ENCODE measurements at places on chromosomes 2 and 18.

- no peak for DNase-seq
Measured at GRCh38 chr2:59733970-59734369, 819.5 kb downstream of the BCL11A start.

DNA sequence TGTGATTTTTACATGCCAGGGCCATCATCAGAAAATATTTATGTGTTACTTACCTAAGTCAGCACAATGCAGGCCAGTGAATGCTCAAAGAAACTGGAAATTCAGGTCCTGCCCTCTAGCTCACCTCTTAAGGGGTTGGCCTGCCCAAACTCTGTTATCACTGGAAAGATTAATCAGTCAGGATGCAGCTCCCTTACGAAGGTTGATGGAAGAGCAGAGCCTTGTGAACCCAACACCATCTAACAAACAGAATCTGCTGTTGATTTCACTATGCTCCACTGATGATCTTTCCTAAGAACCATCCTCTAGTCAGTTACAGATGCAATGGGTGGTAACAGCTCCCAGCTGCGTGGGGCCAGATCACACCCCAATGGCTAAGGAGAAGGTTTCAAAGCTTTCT is 38.2 kb downstream of the SOX11 start:
- DNase-seq = no peak

DNA sequence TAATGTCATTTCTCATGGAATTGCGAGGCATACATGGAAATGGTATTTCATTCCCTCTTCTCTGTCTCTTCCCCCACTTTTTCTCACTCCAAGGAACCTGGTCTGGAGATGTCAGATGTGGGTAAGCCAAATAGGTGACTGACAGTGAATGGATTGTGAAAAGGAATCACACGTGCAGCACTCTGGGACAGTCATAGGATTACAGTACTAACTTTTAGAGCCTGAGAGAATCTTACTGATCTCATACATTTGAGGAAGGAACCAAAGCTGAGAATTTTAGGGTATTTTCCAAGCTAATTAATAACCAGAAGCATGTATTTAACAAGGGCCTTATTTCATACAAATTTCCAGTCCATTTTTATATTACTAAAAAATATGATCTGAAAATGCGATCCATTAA is 58.1 kb upstream of the ERBB4 start:
- DNase-seq = no peak

DNA sequence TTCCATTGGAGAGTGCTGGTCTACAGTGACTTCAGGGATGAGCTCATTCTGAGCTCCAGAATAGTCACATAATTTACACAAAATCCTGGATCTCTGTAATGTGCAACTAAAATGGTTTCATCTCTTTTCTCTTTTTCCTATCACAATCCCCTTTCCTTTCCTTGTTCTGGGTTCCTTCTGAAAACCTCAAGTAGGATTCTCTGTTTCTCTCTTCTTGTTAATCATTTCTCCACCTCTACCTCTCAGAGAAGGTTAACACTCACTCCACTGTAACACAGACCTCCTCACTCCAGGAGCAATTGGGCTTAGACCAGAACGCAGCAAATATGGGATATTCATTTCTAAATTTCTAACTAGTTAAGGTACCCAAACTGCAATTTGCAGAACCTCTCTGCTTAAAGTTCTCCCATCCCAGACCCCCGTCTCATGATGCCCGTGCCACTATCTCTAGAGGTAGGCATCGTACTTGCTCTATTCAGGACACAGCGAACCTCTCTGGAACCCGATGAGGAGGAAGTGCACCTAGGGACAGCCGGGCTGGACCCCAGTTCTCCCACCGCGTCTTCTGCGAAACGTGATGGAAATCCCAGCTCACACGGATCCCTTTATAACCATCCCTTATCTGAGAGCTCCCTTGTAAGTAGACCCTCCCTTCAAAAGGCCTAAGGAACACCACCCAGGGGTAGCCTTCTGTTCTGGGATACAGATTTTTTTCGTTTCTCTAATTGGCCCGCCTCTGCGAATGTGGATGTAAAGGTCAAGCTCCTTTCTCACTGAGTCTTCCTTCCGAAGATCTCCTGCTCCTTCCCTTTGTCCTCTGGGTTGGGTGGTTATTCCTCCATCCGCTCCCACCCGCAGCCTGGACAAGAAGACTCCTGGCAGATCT is 1.3 kb downstream of the FOXI3 start:
- no peak for DNase-seq

DNA sequence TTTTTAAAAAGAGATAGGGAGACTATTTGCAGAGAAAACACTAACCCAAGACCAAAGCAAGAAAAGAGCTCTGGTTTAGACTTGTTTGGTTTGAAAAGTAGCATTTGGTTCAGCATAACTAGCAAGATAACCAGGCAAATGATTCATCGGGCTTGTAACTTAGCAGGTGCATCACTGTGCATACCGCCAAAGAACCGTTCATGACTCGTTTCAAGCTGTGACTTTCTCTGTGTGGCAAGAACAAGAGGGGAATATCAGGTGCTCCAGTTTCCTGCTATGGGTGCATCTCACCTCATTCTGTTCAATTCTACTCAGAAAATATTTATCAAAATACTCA is 244.9 kb downstream of the ETAA1 start:
- no peak for DNase-seq

DNA sequence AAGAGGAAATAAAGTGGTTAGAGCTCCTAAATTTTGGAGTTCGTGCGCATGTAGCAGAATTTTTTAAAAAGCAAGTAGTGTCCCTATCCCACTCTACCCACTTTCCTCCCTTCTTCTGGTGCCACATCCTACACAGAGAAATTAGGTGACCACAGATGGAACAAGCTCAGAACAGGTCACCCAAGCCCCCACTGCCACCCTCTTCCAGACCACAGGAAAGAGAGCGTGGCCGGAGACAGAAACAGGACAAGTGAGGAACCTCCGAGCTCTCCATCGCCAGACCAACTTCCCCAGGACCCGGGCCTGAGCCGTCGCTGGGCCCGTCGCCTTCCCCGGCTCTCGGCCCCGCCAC is 433 bp downstream of the NPC1 start:
- DNase-seq = no peak

GRCh38 chr2:27752551-27753237 is 18.8 kb upstream of the MRPL33 start:
- no peak for DNase-seq

GRCh38 chr18:49850636-49851035 is 37.3 kb upstream of the ACAA2 start:
- DNase-seq = no peak

- no peak for DNase-seq
Measured at GRCh38 chr2:189254268-189254883, 74.8 kb upstream of the COL5A2 start.

DNA sequence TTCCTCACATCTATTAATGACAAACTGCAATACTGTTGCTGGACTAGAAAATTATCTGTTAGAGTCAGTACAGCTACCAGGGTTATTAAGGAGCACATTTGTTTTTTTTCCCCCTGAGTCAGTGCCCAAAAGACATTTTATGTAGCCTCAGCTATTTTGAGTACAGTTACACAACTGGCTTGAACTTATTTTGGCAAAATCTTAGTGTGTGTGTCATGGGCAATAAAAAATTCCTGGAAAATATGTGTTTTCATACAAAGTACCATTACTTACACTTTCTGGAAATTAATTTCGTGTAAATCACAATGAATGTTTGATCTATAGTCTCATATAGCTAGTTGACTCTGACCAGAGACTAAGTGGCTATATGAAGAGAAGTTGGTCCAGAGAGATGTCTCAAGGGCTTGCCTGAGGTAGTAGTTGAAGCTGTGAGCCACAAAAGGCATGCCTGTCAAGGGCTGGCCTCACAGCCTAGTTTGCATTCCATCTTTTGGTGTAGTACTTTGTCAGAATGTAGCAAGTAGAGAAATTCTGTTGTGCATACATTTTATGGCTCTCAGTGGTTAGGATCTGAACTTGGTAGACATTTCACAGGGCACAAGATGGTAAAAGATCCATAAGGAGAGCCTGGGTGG is 283.4 kb downstream of the MTX2 start:
- DNase-seq = no peak

DNA sequence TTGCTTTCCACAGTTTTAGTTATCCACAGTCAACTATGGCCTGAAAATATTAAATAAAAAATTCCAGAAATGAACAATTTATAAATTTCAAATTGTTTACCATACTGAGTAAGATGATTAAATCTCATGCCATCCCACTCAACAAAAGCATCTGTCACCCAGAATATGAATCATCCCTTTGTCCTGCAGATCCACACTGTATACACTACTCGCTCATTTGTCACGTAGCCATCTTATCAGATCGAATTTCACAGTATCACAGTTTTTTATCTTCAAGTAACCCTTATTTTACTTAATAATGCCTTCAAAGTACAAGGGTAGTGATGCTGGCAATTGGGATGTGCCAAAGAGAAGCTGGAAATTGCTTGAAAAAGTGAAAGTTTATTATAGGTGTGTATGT is 291.8 kb upstream of the LRATD1 start:
- no peak for DNase-seq

DNA sequence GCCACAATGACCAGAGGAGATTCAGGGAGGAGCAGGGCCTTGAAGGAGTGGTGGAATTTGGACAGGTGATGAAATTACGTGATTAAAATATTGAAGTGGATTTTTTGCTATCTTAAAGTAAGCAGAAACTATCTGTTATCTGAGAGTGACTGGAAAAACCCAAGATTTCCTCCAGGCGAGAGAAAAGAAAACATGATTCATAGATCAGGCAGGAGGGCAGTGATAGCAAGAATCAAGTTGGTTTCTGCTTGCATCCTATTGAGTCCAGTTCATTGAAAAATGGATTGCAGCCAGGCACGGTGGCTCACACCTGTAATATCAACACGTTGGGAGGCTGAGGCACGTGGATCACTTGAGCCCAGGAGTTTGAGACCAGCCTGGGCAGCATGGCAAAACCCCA is 127.8 kb downstream of the NXPH2 start:
- DNase-seq = no peak

GRCh38 chr2:27069961-27070618 is 1.4 kb downstream of the OST4 start:
- no peak for DNase-seq

GRCh38 chr2:112001942-112002341 is 53.1 kb upstream of the TMEM87B start:
- no peak for DNase-seq

- no peak for DNase-seq
Measured at GRCh38 chr2:101974663-101975062, 17.1 kb upstream of the IL1R2 start.

GRCh38 chr2:233440714-233441113 is 86.4 kb downstream of the DGKD start:
- DNase-seq = no peak

DNA sequence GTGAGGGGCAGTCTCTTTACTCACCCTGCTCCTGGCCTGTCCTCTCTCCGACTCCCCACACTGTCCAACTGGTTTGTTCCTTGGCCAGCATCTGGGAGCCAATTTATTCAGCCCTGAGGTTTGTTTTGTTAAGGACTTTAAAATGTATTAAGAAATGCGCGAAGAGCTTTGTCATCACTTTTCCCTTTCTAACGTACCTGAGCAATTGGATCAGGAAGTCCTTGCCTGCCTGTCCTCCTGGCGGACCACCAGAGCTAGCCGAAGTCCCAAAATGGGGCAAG is 164.7 kb upstream of the MSH6 start:
- no peak for DNase-seq

- no peak for DNase-seq
Measured at GRCh38 chr2:88707003-88707402, 15.5 kb downstream of the RPIA start.

DNA sequence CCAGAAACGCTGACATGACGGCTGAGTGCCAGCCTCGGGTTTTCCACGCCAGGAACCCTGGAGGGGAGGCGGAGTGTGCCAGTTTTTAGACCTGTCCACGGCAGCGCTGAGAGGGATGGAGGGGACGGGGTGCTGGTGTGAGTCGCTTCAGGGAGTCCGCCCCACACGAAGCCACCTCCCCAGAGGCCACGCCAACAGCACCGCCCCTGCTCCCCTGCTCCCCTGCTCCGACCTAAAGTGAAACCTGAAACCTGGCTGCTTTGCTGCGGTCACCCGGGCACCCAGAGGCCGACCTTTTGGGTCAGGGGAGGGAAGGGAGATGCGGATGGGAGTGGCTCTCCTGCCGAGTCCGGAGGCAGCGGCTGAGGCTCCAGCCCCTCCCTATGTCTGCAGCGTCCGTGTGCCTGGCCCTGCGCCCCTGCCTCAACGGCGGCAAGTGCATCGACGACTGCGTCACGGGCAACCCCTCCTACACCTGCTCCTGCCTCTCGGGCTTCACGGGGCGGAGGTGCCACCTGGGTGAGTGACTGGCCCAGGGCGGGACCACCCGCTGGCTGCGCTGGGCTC is 38.1 kb downstream of the SNED1 start:
- no peak for DNase-seq

DNA sequence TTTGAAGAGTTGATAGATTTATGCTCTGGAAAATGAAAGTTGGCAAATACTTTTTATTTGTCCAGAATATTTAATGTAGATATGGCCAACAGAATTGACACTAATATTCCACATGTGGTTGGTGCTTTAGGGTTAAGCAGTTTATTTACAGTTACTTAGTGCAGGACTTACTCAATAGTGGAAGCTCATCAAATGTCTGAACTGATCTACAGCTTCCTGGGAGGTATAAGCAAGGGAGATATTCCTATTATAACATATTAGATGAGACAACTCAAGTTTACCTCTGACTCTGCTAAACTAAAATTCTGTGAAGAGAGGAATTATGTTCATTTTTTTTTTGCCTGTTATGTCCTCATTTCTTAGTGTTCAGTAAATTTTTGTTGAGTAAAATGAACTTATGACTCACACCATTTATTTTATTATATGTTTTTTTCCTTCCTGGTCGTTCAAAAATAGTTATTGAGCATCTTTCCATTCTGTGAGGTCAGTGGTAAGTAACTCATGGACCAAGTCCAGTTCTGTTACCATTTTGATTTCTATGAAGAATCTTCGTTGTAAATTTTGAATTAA is 13.6 kb downstream of the ABI2 start:
- no peak for DNase-seq

- DNase-seq = no peak
Measured at GRCh38 chr2:118521272-118521671, 326.2 kb downstream of the EN1 start.

DNA sequence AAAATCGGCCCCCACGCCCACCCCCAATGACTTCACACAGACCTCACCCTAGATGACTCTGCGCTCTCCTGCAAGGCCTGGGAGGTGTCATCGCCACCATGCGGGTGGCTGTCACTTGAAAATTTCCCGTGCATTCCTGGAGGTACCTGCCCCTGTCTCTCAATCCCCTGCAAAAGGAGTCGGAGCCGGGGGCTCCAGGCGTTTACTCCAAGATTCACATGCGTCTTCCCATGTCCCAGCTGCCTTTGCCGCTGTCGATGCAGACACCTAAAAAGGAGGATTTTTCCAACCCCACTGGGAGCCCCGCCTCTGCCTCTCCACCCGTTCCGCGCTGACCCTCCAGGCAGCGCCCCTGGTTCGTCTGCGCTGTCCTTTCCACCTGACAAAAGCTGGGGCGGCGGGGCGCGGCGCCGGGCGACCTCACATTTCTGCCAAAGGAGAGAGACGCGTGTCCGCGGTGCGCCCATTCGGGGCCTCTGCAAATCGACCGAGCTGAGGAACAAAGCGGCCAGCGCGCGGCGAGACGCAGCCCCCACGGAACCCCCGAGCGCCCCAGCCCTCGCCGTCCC is 667 bp downstream of the REEP1 start:
- no peak for DNase-seq

- DNase-seq = no peak
Measured at GRCh38 chr2:75055820-75056675, 97.6 kb downstream of the POLE4 start.
